Activated CD8-positive, alpha-beta memory T cell treated with anti-CD3 and anti-CD28 coated beads for 36 hours (primary cell): ENCODE measurements at places on chromosomes 11 and 22. TPM values are rescaled to one million over a fixed set of nuclear protein-coding genes. Genes with fewer than 3 reads are reported as not detected.

The TMEM121B gene
- 0.15 TPM for total RNA-seq

The ANKK1 gene
- 0.08 TPM for total RNA-seq

The MPZL2 gene
- 7.8 TPM for total RNA-seq

The DDTL gene
- total RNA-seq, result not detected

The CDC42BPG gene
- 0.50 TPM for total RNA-seq

The SLC15A3 gene
- total RNA-seq, result 2.3 TPM
